Astrocyte of the hippocampus (primary cell): ENCODE measurements at places on chromosomes 16 and 17.

- peak; percentile 96 for DNase-seq
Observed at GRCh38 chr16:31073142-31073969, 684 bp downstream of the ZNF668 start.

- no peak for DNase-seq
Observed at GRCh38 chr17:69508814-69509213, 94.3 kb downstream of the MAP2K6 start.

- DNase-seq = no peak
Observed at GRCh38 chr16:10180042-10180770, 2.0 kb downstream of the GRIN2A start.

GRCh38 chr17:28634206-28634865 is 10.6 kb downstream of the BLTP2 start:
- DNase-seq = no peak

DNA sequence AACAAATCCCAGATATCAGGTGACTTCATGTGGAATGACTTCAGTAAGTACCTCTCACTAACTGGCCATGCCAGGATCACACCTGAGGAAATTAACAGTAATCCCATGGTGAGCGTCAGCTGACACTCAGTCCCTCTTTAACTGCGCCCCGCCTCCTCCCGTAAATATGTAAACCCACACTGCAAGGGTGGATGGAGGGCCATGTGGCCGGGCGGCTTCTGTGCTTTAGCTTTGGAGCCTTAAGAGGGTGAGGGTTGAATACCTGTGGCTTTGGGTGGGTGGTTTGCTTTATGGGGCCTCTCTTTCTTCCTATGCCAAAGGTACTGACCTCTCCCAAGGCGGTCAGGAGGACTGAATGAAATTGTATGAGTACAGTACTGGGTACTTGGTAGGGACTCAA is 141.7 kb downstream of the MRM1 start:
- no peak for DNase-seq

GRCh38 chr17:54435966-54436365 is 464.7 kb upstream of the TOM1L1 start:
- no peak for DNase-seq

GRCh38 chr16:71555230-71555891 is 21.5 kb downstream of the TAT start:
- no peak for DNase-seq

GRCh38 chr16:72995151-72995881 is 52.6 kb downstream of the ZFHX3 start:
- DNase-seq = no peak

DNA sequence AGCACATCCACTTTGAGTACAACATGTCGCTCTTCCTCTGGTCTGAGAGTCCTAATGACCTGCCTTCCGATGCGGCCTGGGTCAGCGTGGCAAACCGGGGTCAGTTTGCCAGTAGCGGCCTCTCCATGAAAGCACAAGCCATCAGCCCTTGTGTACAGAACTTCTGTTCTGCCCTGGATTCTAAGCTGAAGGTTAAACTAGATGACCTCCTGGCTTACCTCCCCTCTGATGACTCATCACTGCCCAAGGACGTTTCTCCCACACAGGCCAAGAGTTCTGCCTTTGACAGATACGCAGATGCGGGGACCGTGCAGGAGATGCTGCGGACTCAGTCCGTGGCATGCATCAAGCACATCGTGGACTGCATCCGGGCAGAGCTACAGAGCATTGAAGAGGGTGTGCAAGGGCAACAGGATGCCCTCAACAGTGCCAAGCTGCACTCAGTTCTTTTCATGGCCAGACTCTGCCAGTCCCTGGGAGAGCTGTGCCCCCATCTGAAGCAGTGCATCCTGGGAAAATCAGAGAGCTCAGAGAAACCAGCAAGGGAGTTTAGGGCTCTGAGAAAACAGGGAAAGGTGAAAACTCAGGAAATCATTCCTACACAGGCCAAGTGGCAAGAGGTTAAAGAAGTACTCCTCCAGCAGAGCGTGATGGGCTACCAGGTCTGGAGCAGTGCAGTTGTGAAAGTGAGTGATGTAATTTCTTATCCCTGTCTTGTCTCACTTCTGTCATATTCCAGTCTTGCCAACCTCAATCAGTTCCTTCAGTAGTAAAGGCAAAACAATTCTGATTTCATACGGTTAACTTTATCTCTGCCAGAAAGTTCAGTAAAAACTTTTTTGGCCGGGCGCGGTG is 8.6 kb downstream of the COG1 start:
- no peak for DNase-seq

GRCh38 chr16:75494184-75494583 is 1.1 kb downstream of the CHST6 start:
- no peak for DNase-seq

DNA sequence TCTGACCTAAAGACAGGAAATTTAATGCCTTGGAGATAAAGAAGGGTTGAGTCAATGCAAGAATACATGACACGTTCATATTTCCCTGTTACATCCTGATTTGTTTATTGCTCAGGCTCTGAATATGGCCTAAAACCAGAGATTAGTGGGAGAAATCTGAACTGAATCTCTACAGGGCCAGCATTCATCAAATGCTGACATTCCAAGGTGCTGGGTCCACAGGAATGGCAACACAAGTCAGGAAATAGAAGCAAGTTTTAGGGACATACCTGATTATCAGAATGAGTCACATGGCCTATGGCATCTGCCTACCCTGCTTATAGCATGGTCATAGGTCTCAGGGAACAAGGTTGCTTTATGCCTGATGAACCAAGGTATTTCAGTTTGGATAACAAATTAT is 117.4 kb upstream of the CES5A start:
- DNase-seq = no peak

DNA sequence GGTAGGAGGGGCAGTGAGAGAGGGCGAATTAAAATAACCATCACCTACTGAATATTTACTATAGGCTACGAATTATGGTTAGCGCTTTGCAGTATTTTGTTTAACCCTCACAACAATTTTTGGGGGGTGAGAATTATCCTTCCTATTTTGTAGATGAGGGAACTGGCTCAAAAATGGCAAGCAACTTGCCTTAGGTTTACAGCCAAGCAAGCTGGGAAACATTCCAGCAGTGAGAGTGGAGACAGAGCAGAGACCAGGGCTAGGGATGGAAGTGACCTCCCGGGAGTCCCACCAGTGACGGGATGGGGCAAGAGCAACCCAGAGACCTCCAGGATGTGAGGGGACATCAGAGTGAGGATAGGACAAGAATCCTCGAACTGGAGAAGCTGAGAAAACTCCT is 352 bp upstream of the VMO1 start:
- DNase-seq = peak; percentile 28

DNA sequence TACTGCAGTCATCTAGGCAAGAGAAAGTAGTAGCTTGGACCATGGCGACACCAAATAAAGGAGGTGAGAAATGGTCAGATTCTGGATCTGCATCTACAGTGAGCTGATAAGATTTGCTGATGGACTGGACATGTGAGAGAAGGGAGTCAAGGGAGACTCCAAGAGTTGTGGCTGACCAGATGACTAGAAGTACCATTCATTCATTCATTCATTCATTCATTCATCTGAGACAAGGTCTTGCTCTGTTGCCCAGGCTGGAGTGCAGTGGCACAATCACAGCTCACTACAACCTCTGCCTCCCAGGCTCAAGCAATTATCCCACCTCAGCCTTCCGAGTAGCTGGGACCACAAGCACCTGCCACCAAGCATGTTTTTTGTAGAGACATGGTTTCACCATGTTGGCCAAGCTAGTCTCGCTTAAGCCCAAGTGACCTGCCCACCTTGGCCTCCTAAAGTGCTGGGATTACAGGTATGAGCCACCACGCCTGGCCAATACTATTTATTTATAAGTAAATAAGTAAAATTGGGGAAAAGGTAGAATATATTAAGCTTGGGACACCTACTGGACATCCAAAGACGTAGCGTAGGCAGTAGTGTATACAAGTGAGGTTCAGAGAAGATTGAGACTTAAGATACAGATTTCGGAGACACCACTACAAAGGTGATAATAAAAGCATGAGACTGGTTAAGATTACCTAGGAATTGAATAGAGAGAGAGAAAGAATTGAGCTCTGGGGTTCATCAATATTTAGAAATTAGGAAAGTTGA is 15.7 kb upstream of the RNF43 start:
- no peak for DNase-seq

- DNase-seq = no peak
Observed at GRCh38 chr16:86965840-86966550, 351.2 kb downstream of the C16orf95 start.

- no peak for DNase-seq
Observed at GRCh38 chr16:17329391-17329790, 141.4 kb downstream of the XYLT1 start.

DNA sequence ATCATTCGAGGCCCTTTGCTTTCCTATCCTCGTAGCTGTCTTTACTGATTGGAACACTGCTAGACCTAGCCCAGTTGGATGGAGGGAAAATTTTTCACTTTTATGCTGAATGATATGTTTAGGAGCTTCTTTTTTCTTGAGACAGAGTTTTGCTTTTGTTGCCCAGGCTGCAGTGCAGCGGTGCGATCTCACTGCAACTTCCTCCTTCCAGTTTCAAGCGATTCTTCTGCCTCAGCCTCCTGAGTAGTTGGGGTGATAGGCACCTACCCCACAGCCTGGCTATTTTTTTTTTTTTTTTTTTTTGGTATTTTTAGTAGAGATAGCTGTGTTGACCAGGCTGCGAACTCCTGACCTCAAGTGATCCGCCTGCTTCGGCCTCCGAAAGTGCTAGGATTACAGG is 17.3 kb upstream of the PSMC5 start:
- no peak for DNase-seq

DNA sequence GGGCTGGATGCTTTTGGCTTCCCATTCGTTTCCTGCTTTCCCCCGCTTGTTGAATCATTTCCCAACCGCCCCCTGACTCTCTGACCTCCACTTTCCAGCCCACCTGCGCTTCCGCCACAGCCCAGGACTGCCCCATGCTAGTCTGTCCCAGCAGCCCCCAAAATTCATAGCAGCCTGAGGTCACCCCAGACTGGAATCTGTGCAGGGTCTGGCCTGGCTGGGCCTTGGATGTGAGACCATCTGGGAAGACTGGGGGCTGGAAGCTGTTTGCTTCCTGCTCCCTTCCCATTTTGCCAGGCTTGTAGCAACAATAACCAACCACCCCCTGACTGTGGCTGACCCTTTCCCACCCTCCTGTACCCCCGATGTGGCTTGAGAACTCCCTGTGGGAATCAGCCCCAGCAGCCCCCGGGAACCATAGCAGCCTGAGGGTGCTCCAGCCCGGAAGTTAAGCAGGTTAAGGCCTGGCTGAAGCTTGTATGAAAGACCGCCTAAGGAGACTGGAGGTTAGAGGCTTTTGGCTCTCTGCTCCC is 2290.8 kb downstream of the TP53TG3F start:
- DNase-seq = no peak

DNA sequence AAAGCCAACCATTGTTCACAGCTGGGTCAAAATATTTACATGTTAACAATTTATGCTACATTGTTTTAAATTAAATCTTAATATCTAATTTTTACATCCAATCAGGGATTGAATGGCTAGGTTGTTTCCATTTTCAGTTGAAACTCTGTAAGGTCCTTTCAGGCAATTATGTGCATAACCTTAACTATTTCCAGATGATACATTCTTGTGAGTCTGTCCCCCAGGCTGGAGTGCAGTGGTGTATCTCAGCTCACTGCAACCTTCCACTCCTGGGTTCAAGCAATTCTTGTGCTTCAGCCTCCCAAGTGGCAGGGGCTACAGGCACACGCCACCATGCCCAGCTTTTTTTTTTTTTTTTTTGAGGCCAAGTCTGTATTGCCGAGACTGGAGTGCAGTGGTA is 10.4 kb downstream of the CDC42EP4 start:
- no peak for DNase-seq

DNA sequence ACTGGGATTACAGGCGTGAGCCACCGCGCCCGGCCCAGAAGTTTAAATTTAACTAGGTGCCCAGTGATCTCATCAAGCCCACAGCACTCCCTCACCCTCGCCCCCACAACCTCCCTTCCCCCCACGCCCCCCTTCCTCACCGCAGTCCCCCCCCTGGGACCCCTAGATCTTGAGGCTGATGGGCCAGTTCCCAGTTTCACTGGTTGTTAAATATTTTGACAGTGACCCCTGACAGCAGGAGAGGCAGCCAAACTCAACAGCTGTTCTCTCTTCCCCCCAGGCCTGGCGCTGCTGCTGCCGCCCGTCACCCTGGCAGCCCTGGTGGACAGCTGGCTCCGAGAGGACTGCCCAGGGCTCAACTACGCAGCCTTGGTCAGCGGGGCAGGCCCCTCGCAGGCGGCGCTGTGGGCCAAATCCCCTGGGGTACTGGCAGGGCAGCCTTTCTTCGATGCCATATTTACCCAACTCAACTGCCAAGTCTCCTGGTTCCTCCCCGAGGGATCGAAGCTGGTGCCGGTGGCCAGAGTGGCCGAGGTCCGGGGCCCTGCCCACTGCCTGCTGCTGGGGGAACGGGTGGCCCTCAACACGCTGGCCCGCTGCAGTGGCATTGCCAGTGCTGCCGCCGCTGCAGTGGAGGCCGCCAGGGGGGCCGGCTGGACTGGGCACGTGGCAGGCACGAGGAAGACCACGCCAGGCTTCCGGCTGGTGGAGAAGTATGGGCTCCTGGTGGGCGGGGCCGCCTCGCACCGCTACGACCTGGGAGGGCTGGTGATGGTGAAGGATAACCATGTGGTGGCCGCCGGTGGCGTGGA is 15.6 kb downstream of the QPRT start:
- no peak for DNase-seq

- no peak for DNase-seq
Observed at GRCh38 chr17:49629447-49629846, 48.5 kb downstream of the SPOP start.

DNA sequence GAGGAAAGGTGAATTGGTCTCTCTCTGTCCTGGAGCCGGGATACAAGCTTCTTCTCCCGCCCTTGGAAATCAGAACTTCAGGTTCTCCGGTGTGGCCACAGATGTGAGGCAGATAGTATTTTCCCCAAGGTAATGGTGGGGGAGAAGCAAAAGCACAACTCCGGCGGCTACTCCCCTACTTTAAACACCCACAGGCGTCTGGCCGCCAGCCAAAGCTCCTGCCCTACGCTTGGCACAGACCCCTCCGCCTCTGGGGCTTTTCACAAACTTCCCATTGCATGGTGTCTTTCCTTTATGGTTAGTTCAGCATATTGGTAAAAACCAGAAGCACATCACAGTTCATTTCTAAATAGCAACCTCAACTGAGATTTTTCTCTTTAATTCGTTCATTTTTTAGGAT is 39.4 kb upstream of the B4GALNT2 start:
- DNase-seq = peak; percentile 17

DNA sequence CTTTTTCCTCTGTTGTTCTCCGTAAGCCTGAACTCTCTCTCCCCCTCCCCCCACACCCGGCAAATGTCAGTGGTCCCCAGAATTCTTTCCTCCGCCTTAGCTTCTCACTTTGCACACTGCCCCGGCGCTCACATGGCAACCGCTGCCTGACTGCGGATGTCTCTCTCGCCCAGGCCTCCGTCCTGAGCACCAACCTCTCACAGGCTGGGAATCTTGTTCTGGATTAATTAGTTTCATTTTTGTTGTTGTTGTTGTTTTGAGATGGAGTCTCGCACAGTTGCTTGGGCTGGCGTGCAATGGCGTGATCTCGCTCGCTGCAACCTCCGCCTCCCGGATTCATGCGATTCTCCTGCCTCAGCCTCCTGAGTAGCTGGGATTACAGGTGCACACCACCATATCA is 16.7 kb downstream of the C17orf100 start:
- no peak for DNase-seq
